ENCODE measurements at places on chromosomes 12 and 14.

DNA sequence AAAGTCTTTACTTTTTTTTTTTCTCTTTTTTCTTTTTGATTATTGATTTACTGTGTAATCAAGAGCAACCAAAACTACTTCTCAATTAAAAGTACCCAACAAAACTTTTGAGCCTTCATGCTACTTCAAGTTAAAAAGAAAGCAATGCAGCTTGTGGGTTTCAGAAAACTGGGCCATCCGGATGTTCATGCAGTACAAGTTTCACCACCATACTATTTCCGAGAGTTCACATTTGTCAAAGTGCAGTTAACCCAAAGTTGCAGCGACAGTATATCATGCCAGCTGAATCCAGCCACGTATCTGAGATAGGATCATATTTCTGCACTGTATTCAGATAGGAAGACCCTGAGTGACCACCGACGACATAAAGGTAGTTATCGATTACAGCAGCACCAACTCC lies 33.0 kb downstream of the KLHL28 start:
- no peak for DNase-seq

DNA sequence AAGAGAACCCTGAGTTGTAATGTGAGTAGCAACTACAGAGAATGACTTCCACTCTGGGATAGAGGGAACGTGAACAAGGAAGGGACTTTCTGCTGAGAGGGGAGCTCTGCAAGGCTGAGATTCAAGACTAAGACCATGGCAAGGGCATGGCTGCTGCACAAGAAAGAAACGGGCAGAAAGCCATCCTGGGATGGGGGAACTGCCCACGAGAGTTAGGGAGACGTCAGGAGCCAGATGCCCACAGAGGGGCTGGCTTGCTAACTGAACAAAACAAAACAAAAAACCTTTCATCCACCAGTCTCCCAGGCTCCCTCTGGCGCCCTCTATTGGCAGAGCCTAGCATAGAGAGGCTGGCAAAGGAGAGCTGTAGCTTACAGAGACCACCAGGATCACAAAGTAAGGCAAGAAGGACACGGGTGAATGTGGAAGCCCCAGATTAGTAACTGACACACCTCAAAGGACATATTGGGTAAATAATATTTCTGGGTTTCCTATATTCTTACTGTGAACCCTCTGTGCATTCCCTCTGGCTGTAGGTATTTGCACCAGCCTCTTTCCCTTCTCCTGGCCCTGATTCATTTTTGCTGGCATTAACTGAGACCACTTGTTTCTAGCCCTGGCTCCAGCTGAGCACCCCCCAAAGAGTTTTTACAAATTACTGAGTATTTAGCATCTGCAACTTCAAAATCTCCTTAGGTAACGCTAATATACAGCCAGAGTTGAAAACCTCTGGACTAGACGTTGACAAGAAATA lies 338.3 kb downstream of the EMP1 start:
- DNase-seq, result peak; percentile 24

DNA sequence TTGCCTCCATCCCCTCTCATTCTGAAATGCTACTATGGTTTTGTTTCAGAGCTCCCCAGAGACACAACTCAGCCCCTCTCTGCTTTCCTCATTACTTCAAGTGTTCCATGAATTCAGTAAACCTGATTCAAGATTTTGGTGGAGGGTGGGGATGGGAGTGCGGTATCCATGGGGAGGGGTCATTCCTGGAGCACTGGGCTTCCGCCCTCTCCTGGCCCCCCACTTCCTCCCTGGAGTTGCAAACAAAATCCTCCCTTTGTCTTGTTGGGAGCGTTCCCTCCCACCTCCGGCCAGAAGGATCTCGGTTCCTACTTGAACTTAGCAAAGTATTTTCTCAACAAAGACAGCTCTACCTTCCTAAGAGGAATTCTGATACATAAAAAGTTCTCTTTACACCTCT lies 71.8 kb upstream of the LTA4H start:
- DNase-seq, result no peak

GRCh38 chr14:103031566-103031911 lies 25.8 kb downstream of the CDC42BPB start:
- no peak for DNase-seq

DNA sequence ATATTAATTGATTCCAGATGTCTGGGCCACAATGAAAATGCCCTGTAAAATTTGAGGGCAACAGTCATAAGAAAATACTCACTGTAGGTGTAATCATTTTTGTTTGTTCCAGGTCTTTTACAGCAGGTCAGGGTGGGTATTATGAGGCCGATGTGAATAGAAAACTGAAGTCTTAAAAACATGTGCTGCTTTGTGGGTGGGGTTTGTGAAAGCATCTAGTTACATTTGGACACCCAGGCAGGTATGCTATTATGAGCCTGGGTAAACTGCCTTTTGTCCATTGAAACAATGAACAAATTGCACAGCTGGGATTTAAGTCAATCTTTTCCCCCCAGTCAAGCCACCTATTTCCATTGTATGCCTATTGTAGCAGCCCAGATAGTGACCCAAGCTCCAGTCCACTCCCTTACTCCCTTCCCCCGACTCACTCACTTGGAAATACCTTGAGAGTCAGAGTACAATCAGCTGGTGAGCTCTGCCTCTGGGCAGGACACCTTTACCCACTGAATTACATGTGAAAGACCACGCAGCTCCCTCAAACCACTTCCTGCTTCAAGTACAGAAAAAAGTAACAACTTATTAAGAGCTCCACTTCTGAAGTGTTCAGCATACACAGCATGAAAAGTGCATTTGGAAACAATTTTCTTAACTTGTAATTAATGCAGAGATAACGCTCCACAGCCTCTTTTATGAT lies 1.8 kb downstream of the IGF1 start:
- no peak for DNase-seq

All from fibroblast of skin of left biceps (primary cell).